Stimulated activated CD4-positive, alpha-beta T cell treated with anti-CD3 and anti-CD28 coated beads, Interleukin-15, amount 100 ng/mL, for 1 hour (primary cell): ENCODE measurements at places on chromosomes 6 and 20.

- no peak for DNase-seq
Observed at GRCh38 chr20:60050193-60050947, 92.1 kb downstream of the CDH26 start.

- no peak for DNase-seq
Observed at GRCh38 chr6:92777146-92777740, 642.1 kb downstream of the EPHA7 start.

DNA sequence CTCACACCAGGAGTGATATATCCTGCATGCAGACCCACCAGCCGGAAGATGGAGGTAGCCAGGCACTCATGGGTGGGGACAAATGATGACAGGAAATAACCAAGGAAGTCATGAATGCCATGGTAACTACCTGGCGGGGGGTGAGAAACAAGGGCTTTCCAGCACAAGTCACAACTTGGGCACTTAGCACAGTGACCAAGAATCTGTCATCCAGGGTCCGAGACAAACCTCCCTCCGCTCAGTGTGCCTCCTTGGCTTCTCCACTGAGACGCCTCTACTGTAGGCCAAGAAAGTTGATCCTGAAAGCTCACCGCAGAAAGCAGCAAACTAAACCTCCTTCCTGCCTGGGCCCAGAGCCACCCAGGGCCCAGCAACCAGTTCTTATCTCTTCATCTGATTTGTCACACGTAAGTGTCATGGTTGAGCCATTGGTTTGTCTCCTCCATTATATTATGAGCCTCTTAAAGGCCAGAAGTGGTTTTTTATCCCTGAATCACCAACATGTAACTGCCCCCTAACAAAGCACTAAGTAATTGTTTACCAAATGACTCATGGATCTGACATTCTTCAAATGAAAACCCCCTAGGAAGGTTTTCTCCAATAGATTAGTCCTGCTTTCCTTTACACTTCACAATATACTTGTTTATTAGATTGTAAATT is 84.3 kb upstream of the TAB2 start:
- DNase-seq: peak; percentile 21

- DNase-seq: no peak
Observed at GRCh38 chr20:11838076-11838636, 79.5 kb upstream of the BTBD3 start.

DNA sequence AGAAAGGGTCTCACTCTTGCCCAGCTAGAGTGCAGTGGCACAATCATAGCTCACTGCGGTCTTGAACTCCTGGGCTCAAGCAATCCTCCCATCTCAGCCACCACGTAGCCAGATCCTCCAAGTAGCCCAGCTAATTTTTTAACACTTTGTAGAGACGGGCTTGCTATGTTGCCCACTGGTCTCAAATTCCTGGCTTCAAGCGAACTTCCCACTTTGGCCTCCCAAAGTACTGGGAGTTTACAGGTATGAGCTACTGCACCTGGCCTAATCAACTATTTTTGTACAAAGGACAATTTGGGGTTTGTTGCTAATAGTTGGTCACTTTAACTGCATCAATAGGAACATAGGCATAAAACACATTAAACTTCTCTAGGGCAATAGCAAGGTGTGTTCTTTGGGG is 29.9 kb upstream of the SYNCRIP start:
- DNase-seq: no peak

DNA sequence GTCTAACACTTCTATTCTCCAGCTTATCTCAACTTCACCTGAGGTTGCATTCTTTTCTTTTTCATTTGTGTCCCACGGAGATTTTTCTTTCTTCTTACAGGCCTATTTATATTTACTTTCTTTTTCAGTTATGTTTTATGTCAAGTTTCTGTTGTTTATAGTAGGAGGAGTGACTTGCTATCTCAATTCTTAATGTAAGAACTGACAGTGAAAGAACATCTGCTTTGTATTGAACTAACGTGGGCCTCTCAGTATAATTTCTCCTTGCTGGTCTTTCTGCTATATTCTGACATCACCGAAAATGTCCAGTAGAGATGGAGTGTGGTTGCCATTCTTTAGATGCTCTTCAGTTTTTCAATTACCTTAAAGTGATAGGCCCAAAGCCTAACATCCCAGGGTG is 521.7 kb downstream of the EPM2A start:
- no peak for DNase-seq

GRCh38 chr6:161273274-161273751 is 548 bp downstream of the AGPAT4 start:
- DNase-seq: no peak

- no peak for DNase-seq
Observed at GRCh38 chr6:73728548-73729205, 32.7 kb downstream of the CD109 start.

GRCh38 chr6:142187209-142187608 is 40.1 kb downstream of the VTA1 start:
- DNase-seq: no peak

GRCh38 chr6:26163427-26164119 is 76.3 kb downstream of the HFE start:
- no peak for DNase-seq

- DNase-seq: no peak
Observed at GRCh38 chr20:33279261-33279910, 3.6 kb upstream of the BPIFB1 start.

GRCh38 chr20:63425846-63426485 is 46.5 kb downstream of the KCNQ2 start:
- DNase-seq: no peak
